ENCODE measurements at places on chromosomes 7 and 10.
A peak's percentile ranks its signal among the peaks of the same experiment; 100 is the strongest.

DNA sequence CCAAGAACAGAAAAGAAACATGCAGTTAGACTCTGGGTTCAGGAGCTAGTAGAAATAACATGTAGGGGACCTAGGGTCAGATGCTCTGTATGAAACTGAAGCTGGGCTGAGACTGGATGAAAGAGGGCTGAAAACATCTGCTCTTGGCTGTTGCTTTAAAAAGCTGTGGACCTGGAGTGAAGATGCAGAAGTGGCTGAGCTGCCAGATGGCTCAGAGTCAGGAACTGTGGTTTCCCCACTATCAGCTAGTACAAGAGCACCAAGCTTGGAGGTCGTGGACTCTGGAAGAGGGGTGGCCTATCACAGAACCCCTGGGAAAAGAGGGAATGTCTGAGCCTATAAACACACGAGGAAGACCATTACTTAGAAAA lies 5.9 kb downstream of the ADK start:
- no peak for DNase-seq

DNA sequence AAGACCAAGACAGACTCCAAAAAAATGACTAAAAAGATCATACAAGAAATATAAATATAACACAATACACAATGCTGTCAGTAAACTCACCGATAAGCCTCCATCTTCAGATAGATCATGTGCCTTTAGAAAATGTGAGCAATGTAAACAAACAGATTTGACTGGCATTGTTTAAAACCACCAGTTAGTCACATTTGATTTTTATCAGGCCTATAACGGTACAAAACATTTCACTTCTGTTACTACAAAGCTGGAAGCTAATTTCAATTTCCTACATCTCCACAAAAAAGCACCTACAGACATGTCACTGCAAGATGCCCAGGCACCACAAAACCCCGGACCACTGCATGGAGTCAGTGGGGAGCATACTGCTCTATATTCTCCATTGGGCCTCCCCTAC lies 18.9 kb downstream of the SGMS1 start:
- DNase-seq: no peak

GRCh38 chr7:131147604-131148003 lies 180.1 kb upstream of the MKLN1 start:
- no peak for DNase-seq

GRCh38 chr10:62492012-62492869 lies 118.1 kb downstream of the ZNF365 start:
- DNase-seq: no peak

- peak; percentile 47 for DNase-seq
Observed at GRCh38 chr10:6678211-6678803, 98.2 kb upstream of the PRKCQ start.

DNA sequence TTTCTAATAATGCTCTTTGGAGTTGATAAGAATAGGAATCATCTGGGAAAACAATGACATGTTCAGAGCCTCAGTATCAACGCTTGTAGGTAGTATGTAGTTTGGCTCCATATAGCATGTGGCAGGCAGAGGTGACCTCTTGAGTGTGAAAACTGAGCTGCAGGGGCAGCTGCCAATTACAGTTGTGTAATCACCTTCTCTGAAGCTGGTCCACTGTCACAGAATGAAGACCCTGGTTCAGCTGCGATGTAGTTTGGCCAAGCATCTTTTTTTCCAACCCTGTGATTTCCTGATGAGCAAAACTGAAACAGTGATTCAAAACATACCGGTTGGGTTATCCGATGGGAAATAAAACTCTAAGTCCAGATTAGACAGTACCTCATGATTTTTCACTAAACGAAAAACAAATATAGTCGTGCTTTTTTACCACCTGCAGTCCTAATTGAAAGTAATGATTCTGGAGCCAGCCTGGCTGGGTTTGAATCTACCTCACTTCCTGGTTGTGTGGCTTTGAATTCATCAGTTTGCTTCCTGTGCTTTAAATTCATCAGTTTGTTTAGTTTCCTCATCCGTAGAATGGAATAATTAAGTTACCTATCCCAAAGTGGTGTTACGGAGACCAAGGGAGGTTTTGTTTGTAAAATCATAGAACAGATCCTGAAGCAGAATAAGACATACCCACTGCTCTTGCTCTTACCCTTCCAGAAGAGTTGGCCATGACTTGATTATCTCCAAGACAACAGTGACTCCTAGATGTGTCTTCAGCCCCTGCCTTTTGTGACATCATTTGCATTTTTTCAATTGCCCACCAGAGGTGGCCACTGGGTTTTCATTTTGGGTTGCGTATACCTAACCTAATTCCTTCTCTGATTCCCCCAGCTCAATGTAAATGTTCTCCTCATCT lies 87.4 kb downstream of the CELF2 start:
- DNase-seq: no peak

DNA sequence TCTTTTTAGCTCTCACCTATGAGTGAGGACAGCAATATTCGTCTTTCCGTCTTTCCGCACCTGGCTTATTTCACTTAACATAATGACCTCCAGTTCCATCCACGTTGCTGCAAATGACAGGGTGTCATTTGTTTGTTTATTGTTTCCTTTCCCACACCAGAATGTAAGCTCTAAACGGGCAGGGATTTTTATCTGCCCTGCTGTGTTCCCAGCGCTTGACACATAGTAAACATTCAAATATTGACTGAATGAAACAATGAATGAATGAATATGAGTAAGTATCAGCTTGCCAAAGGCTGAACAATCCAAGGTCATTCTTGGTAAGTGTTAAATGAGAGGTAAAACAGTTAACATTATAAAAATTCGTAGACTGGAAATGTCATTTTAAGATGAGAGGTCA lies 12.8 kb downstream of the SH3PXD2A start:
- no peak for DNase-seq

DNA sequence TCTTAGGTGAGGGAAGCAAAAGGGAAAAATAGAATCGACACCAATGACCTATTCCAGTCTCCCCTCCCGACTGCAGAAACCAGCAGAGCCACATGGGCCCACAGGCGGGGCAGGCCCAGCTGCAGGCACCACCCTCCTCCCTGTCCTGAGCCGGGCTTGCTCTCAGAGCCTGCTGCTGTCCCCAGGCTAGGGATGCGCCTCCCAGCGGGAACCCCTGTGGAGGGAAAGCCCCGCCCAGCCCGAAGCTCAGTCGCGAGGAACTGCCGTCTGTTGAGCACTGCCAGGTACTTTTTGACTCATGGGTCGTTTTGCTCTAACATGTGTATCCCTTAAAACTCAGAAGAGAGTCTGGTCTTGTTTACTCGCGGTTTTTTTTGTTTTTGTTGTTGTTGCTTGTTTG lies 124.5 kb upstream of the RET start:
- DNase-seq: no peak

DNA sequence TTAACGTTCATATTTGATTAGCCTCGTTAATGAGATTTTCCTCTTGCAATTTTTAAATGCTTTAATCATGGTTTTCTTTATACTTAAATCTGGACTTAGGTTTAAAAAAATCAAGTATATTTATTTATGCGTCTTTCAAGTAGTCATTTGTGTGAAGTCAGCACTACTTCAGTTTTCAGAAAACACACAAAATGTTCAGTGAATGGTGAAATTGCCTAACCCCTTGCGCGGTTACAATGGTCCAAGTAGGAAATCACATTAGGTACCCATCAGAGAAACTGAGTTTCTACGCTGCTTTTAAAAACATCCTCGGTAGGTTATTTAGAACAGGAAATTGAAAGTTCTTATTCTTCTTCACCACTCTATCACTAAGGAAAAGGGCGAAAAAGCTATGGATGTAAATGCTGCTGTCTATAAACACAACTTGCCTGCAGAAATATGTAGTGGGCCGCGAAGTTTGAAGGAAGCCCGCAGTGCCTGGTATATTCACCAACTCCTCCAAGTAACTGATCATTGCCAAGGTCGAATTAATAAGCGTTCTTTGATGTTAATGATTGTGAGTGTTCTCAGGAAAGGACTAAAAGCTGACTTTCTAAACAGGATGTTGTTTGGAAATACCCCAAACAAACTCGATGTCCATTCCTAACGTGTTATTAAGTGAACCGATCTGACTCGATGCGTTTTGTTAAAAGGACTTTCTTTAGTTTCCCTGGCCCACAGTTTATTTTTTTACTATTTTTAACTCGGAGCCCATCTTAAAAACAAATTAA lies 1.0 kb downstream of the SYPL1 start:
- no peak for DNase-seq

- no peak for DNase-seq
Observed at GRCh38 chr10:132595854-132596253, 58.3 kb downstream of the INPP5A start.

- DNase-seq: no peak
Observed at GRCh38 chr10:83959328-83959727, 180.0 kb upstream of the GHITM start.

DNA sequence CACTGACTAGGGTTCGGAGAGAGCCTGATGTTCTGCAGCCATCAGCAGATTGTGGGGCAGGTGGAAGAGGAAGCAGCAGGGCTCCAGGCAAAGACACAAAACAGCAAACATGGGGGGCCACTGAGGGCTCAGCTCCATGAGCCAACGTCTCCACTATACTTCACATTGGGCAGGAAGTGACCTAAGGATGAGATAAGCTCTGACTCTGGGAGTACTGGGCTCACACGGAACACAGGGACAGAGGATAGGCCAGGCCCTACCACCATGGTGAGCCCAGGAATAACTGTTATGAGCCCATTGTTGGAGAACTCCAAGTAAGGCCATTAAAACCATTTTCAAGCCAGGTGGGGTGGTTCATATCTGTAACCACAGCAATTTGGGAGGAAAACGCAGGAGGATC lies 14.9 kb upstream of the MRPS24 start:
- DNase-seq: no peak

DNA sequence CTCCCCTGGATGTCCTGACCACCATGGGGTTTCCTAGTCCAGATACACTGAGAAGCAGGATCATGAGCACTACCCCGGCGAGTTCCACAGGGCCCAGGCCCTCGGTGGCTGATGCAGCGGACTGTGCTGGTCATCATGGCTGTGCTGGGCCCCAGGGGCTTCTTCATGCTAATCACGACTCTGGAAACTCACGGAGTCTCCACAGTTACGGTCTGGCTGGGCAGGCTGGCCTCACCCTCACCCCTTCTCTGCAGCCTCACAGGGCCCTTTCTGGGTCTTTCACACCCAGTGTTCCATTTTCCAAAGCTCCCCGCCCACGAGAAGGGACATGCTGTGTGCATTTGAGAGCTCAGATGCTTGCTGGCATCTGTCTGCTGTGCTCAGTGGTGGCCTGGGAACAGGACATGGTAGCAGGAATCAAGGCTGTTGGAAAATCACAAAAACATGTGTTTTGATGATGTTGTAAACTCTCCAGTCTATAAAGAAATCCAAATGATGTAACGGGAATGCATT lies 119.0 kb downstream of the PTPN20 start:
- DNase-seq: no peak

DNA sequence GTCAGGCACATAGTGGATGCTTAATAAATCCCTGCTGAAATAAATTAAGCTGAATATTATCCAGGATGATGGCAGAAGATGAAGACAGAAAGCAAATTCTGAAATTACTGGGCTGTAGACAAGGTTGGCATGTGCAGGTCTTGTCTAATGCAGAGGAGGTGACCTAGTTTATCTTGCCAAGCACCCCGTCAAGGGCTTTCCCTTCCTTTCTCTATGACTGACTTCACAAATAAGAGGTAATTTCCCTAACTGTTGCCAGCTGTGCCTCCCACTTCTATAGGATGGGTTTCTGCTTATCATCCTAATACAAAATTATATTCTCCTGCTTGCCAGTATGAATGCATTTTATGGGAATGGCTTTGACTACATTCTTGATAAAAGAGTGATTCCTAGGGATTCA lies 38.0 kb downstream of the LHFPL3 start:
- no peak for DNase-seq

DNA sequence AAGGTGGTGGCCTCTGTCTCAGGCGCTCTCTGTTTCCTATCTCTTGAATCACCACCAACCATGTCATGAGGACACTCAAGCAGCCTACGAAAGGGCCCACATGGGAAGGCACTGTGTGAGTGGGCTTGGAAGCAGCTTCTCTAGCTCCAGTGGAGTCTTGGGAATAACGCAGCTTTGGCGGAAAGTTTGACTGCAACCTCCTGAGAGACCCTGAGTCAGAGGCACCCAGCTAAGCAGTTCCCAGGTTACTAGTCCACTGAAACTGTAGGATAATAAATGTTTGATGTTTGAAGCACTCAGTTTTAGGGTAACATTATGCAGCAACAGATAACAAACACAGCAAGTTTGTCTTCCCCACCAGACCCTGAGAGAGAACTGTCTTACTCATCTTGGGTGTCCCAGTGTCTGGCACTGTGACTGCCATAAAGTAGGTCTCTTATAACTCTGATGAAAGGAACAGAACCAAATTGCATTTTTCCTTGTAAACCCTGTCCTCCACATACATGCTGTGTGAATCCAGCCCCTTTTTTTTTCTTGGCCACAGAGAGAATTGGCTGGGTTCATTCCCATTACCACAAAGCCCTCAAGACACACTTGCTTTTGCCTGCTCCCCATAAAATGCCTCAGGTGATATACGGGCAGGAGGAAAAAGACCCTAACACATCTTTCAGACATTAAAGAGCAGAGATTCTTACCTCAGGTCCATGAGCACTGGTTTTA lies 185.5 kb downstream of the ZNF365 start:
- DNase-seq: no peak

DNA sequence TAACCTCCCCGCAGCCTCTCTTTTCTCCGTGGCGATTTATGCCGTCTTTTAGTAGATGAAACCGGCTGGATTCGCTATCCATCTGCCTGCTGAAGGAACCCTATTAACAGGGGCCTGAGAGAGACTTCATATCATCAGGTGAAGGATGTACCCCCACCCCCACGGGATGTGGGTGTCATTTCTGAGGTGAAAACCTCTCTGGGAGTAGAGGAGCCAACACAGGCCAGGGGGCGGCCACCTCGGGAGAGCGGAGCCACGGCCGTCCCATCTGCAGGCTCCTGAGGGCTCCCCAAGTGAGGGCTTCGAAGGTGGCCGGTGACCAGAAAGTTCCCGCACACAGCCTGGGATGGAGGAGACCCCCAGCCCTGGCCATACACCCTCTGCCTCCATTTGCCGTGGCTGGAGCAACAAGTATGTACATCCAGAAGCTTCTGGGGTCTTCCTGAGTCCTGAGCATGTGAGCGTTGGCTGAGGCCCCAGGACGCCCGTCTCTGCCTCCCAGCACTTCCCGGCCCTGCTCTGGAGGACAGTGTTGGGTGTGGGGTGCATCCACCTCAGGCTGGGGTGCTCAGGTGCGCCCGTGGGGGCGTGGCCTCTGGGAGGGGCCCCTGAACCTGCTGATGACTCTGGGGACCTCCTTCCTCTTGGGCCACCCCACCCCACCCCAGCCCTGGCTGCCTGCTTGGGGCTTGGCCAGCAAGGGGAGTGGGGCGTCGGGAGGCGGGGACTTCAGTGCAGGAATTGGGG lies 84.7 kb downstream of the NKX6-2 start:
- no peak for DNase-seq

Data from stimulated activated CD4-positive, alpha-beta T cell treated with anti-CD3 and anti-CD28 coated beads, Interleukin-1b, Interleukin-23, amount 100 ng/mL, for 48 hours (primary cell).